Activated T-helper 1 cell treated with anti-CD3 and anti-CD28 coated beads, Interleukin-2, amount 50 U/mL, for 16 hours (primary cell): ENCODE measurements at places on chromosomes 5 and 9.

DNA sequence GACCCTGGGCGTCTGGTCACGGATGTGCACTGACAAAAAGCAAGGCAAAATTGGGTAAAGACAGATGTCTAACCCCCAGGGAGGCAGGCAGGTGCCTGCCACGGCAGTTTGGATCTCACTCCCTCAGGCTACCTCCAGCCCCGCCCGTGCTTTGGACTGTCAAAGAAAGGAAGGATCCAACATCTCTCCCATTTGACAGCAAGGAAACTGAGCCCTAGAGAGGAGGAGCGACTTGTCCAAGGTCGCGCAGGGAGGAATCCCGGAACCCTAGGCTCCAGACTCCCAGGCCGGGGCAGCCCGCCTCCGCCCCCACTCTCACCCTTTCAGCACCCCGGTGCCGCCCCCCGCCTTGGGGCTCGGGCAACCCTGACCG, 376 bp downstream of the GOLGA1 start:
- no peak for DNase-seq

GRCh38 chr5:128035689-128036088, 47.9 kb upstream of the SLC12A2 start:
- no peak for DNase-seq

GRCh38 chr5:6703806-6704205, 9.4 kb upstream of the TENT4A start:
- no peak for DNase-seq

GRCh38 chr5:10329820-10330481, 22.2 kb upstream of the CMBL start:
- DNase-seq = no peak

GRCh38 chr9:96626912-96627311, 7.3 kb upstream of the CDC14B start:
- no peak for DNase-seq

GRCh38 chr5:138054847-138055558, 22.1 kb upstream of the FAM13B start:
- no peak for DNase-seq

DNA sequence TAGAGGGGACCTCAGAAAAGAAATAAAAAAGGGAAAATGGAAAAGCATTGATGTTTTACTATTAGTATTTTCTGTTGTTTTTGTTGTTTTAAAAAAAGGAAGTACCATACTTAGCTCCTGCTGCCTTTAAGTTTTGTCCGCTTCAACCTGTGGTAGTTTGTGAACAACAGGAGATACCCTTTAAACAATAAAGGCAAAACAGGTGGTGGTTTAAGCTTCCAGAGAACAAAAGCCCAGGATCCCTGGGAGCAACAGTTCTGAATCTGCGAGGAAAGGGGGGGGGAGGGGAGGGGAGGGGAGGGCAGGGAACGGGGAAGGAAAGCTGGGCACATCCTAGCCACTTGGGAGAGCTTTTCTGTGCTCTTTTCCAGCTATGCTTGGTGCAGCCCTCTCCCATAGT, 2.1 kb upstream of the PSIP1 start:
- no peak for DNase-seq

- DNase-seq = no peak
Observed at GRCh38 chr9:123637945-123638634, 282.1 kb downstream of the CRB2 start.

DNA sequence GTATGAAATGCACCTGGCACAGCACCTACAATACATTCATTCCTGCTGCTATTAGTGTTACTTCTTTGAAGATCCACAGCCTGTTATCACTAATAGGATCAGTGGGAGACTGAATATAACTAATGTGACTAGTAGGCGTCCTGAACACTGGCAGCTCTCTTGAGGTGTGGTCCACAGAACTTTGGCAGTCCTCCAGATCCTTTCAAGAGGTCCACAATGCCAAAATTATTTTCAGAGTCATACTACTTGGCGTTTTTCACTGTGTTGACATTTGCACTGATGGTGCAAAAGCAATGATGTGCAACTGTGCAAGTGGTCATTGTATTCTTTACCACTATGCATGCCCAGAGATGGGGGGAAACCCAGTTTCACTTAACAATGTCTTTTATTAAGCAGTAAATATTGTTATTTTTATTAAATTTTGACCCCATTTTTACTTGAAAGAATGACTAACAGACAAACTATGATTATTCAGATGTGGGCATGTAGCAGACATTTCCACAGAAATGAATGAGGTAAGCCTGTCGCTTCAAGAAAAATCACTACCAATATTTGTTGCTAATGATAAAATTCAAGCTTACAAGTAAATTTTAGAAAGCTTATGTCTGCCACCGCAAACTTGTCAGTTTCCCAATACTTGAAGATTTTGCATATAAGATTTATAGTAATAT, 48.9 kb downstream of the ADRB2 start:
- DNase-seq = no peak

GRCh38 chr9:108897324-108898096, 35.4 kb downstream of the ACTL7A start:
- DNase-seq = no peak

GRCh38 chr9:27385606-27386322, 88.8 kb upstream of the EQTN start:
- no peak for DNase-seq

DNA sequence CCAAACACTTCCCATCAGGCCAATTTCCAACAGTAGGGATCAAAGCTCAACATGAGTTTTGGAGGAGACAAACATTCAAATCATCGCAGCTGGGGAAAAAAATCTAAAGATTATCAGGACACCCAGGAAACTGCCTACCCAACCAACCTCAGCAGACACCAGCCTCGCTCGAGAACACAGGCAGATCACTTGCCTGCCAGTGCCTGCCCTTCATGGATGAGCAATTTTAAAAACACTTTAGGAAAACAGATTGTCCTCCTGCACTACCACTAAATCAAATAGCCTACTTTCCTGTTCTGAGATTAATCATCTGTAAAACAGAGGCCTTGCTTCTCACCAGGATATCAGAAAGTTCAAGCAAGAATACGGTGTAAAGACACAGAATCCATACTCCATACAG, 14.7 kb upstream of the TMEM174 start:
- no peak for DNase-seq

- DNase-seq = no peak
Observed at GRCh38 chr5:172417983-172418630, 36.2 kb downstream of the SH3PXD2B start.

DNA sequence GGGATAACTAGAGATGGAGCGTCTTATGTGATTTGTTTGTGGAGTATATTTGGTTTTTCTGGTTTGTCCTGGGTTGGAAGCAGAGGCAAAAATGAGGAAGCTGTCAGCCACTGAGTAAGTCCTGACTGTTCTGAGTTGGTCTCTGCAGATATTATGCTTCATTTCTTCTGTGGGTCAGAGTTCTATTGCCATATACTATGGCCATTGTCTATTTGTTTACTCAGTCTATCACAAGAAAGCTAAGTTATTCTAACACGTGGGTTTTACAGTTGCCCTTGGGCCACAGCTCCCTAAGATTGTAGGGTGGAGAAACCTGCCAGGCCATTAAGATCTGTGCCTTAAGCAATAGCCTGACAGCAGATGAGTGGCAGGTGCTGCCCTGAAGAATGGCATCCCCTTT, 3.0 kb upstream of the CTSV start:
- DNase-seq = no peak

- DNase-seq = no peak
Observed at GRCh38 chr9:109320331-109320741, 523 bp downstream of the EPB41L4B start.

- no peak for DNase-seq
Observed at GRCh38 chr9:7549249-7549648, 250.3 kb downstream of the DMAC1 start.

DNA sequence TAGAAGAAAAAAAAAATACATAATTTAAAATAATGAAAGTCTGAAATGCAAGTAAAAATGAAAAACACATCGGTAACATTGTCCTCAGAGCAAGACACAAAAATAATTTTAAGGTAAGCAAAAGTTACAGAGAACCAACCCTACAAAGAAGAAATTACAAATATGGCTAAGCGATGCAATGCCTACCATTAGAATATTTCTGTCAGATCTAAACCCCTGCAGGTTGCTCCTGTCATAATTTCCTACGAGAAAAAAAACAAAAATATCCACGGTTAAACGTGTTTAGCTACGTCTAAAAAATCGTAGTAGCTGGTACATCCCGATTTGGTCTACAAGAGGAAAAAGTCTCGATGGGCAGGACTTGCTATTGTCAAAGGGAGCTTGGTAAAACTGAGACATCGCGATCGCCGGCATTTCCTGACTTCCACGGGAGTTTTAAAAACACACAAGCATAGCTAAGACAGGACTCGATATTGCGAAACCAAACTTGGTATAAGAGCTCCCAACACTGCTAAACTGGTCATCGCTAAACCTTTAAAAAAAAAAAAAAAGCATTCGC, 1.1 kb upstream of the ANXA2R start:
- no peak for DNase-seq

GRCh38 chr9:131417264-131418142, 23.6 kb downstream of the PRRC2B start:
- no peak for DNase-seq

- no peak for DNase-seq
Observed at GRCh38 chr5:96909435-96909834, 26.4 kb upstream of the LNPEP start.

GRCh38 chr5:55702598-55703345, 9.4 kb downstream of the SLC38A9 start:
- no peak for DNase-seq

DNA sequence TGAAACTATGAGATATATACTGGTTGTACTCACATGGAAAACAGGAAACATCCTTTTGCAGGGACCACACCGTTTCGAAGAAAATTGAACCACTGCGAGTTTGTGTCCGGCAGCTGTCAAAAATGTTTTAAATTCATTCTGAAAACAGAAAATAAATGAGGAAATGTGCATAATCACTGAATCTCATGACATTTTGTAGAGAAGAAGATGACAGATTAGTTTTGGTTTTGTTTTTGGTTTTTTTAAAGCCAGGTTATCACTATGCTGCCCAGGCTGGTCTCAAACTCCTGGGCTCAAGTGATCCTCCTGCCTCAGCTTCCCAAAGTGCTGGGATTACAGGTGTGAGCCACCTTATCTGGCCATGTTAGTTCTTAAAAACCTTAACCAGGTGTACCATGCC, 3.5 kb downstream of the TXNDC8 start:
- no peak for DNase-seq

DNA sequence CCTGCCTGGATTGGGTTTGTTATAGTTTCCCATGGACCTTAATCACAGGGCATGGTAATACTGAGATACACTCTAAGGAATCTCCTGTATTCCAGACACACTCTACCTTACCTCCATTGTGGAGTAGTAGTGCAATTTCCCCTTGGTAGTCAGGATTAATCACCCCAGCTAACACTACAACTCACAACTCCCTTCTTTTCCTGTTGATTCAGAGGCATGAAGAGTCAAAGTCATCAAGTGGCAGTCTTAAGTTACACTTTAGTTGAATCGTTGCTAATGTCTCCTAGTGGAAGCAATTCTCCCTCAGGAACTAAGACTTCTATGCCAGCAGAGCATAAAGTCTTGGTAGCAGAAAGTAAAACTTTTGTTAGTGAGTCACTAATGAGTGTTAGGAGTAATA, 122.7 kb upstream of the APC start:
- DNase-seq = no peak

DNA sequence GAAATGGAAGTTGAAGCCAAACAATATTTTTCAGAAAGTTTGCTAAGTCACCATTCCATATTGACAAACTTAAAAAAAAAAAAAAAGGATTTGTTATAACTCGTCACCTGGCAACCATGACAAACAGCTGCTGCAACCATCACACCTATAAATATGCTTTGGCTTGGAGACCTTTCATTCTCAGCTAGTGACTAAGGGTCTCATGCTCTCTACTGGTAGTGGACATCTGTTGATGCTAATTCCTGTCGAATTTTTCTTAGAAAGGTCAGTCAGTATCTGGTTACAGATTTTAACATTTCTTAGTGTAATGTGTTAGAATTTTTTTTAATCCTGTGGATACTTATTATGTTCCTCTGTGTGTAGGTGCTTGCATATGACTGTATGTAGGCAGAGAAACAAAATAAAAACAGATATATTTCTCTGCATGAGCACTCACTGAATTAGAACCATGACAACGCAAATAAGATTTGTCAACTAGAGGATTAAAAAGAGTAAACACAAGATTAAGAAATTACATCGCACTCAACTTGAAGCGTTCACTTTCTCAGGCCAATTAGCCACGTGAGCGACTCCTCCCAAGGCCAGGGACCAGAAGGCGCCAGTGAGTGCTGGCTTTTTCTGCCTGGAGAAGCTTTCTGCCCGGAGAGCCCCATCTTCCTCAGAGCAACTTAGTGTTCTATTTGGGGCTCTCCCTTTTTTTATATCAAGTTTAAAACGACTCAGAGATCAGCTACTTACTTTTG, 27.0 kb upstream of the ZNF622 start:
- no peak for DNase-seq

- DNase-seq = no peak
Observed at GRCh38 chr5:36528588-36528987, 77.8 kb upstream of the SLC1A3 start.

GRCh38 chr5:78497573-78498533, 137.4 kb downstream of the SCAMP1 start:
- no peak for DNase-seq

DNA sequence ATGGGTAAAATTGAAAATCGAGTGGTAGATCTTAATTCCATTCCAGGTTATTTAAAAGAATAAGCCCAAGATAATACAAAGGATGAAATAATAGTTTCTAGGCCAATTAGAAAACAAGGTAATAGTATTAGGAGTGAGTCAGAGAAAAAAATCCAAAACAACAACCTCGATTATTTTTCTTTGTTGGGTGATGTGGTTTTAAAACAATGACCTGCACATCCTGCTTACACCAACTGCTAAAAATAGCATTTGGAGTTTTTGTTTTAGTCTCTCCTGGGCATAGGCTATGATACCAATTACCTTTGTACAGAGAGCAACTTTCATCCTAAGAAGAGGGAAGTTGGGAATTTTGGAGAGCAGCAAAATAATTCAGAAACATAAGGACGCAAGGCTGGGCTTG, 101.7 kb upstream of the MYO10 start:
- no peak for DNase-seq

GRCh38 chr9:36725777-36726356, 153.2 kb downstream of the MELK start:
- no peak for DNase-seq

- no peak for DNase-seq
Observed at GRCh38 chr9:76022317-76022716, 131.8 kb downstream of the PCSK5 start.

DNA sequence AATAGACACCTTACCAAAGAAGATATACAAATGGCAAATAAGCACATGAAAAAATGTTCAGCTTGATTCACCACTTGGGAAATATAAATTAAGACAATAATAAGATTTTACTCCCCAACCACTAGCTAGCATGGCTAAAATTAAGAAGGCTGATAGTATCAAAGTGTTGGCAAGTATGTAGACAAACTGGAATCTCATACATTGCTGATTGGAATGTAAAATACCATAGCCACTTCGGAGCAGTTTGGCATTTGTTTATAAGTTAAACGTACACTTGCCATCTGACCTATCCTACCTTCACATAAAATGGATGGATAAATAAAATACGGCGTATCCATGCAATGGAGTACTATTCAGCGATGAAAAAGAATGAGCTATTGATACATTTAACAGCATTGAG, 129.2 kb downstream of the ZNF462 start:
- DNase-seq = no peak
